ENCODE measurements at places on chromosomes 5 and 9.

- DNase-seq: no peak
These were observed 46.2 kb downstream of the MCTP1 start for GRCh38 chr5:95238560-95239325.

GRCh38 chr9:120742951-120743416, 28.7 kb upstream of the MEGF9 start:
- no peak for DNase-seq

- no peak for DNase-seq
These were observed 9.9 kb upstream of the GM2A start for GRCh38 chr5:151243127-151243526.

DNA sequence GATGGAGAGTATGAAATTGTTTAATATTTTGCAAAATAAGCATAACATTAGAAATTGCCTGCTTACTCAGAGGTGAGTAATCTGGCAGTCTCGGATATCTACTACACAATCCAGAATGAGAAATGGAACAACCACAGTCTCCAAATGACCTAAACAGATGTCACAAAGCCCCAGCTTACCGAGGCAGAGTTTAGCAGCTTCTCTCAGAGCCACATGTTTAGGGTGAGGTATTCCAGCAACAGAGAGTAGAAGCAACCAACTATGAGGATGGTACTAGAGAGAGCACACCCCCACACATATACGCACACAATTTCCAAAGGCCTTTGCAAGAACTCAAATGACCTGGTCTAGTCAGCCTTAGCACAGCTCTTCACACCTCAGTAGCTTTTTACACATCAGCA, 122.7 kb upstream of the LPAR1 start:
- DNase-seq: no peak

- DNase-seq: no peak
These were observed 438.7 kb downstream of the KDM4C start for GRCh38 chr9:7196467-7196866.

GRCh38 chr5:82162573-82162972, 115.6 kb downstream of the RPS23 start:
- DNase-seq: no peak

- DNase-seq: no peak
These were observed 212.1 kb downstream of the ARL15 start for GRCh38 chr5:54098267-54098666.

DNA sequence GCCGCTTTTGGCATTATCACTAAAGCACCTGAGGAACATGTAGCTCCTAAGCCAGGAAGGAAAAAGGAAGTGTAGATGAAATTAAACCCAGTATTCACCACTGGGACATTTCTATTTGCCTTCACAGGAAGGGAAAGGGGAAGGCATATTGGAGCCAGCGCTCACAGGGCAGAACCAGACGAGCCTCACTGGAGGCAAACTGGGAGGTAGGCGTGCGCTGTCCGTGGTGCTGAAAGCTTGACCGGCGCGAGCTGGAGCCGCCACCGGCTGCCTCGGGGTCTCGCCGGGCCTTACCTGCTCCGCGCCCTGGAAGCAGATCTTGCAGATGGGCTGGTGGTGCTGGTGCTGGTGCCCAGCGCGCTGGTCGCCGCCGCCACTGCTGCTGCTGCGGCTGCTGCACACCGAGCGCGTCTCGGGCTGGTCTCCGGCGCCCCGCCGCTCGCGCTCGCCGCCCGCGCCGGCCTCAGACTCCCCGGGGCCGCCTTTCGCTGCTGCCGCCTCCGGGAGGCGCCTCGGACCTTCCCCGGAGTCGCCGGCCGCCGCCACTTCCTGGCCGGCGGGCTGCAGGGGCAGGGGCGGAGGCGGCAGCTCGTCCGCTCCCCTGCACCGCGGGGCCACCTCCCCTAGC, 732 bp downstream of the MARCHF11 start:
- peak; percentile 84 for DNase-seq

DNA sequence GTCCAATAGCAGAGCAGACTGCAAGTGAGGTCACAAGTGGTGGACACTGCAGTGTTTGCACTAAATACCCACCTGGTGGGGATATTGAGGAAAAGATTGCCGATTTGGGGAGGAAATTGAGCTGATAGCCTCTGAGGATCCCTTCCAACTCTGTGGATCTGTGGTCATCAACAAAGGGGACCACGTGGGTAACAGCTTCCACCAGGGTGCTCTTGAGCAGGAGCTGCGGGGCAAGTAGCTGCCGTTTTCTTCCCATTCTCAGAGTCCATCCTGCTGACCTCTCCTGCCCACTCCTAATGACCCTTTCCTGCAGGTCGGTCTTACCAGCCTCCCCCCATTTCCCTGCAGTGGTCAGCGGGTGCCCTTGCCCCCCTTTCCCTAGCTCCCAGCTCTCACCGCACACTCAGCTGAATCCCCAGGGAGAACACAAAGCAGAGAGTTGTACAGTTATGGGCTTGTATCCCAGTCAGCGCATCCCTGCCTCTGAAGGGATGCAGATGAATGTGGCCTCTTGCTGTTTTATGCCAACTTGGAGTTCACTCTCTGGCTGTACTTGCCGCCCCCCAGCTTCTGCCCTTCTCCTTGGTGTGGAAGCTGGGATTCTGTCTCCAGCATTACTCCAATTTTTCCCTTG, 18.0 kb downstream of the DAPK1 start:
- no peak for DNase-seq

GRCh38 chr5:24703934-24704333, 59.2 kb upstream of the CDH10 start:
- DNase-seq: no peak

DNA sequence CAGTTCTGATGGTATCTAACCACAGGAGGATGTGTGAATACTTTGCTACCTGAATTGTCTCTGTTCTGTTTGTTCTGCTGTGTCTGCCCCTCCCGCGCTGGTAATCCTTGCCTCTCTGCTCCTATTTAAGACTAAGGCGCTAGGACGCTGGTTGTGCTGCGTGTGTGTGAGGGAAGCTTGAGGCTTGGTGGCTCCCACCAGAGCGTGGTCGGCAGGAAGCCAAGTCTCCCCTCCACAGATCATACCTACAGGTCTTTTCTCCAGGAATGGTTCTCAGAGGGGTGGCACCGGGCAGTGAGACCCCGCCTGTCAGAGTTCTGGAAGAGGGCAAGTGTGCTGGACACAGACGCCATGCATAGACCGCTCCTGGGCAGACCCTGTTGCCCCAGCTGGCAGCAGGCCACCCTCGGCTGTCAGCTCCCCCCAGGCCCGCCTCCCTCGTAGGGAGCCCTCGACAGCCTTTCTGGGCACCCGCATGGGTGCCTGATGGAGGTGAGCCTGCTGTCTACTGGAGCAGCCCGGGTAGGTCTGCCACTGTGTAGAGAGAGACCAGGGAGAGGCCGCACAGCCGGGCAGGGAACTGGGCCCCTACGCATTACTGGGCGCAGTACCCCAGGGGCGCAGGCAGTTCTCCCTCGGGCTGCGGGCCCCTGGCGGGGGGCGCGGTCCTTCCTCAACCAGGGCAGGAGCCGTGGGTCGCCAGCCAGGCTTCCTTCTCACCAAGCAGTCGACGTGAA, 53.4 kb upstream of the ROR2 start:
- DNase-seq: no peak

- no peak for DNase-seq
These were observed 32.1 kb upstream of the CLPTM1L start for GRCh38 chr5:1376981-1377380.

- no peak for DNase-seq
These were observed 74.9 kb downstream of the NREP start for GRCh38 chr5:111682121-111682520.

GRCh38 chr9:13279284-13280141, at the start of gene MPDZ:
MPDZ (minus strand) TSS chr9:13279692; CDS start chr9:13250315, 29,377 bp downstream.
- DNase-seq: peak; percentile 61

- no peak for DNase-seq
These were observed 10.8 kb upstream of the NRARP start for GRCh38 chr9:137312852-137313325.

DNA sequence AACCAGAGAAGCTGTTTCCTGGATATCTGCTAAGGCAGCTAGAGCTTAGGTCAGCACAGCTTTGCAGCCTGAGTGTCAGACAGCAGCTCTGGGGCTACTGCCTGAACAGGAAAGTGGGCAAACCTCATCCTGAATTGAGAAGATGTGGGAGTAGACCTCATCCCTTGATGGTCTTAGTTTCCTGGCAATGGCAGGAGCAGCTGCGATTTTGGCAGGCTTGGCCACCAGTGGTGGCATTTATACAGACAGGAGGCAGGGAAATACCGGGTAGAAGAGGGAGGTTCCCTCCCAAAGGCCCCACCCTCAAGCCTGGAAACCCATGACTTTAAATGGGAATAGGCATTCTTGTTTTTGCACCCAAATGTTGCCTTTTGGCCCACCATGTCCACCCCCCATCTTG, 69.7 kb downstream of the LIX1 start:
- DNase-seq: no peak

DNA sequence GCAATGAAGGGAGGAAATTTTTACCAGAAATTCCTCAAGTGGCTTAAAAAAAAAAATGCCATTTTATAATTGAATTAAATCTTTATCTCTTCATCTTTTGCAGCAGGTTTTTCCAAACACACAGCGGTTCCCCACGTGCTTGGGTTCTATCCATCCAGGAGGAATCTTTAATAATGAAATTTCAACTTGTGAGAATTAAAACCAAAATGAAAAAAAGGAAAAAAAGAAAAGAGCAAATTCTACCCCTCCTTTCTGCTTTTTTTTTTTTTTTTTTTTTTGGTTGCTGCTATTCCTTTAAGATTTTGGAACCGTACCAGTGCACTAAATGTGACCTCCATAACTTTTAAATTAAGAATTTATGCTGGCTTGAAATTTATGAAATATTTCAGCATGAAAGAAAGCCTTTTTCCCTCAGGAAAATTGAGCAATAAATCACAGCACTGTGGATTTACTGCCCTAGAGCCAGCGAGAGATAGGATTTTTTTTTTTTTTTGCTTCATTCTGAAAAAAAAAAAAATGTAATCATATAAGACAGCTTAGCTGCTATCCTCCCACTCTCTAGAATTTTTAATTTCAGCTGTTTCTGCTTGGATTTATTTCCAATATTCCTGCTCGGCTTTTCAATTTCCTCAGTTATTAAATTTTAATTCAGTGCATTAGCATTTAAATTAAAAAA, 88.5 kb downstream of the ZNF618 start:
- peak; percentile 36 for DNase-seq

- no peak for DNase-seq
These were observed 73.4 kb downstream of the NFIB start for GRCh38 chr9:14240537-14240936.

DNA sequence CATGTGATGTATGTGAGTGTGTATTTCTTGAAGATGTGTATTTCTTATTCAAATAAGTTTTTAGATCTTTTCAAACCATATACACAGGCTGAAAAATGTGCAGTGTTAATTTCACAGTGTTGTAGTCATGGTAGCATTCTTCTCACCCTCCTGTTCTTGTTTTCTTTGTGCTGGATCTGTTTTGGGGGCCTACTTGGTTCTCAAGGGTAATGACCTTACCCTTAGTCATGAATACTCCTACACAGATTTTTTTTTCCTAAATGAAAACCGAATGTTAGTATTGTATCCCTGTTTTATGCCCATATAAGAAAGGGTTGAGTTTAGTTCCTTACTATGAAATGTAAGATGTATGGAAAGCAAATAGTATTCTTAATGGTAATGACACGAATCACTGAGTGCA, 88.0 kb downstream of the SLC44A1 start:
- DNase-seq: no peak

GRCh38 chr9:132946211-132946610, 1.8 kb upstream of the TSC1 start:
- DNase-seq: no peak

Measured in right renal pelvis (tissue), 4 donors.